ENCODE measurements at places on chromosomes 5 and 9.
A peak's percentile ranks its signal among the peaks of the same experiment; 100 is the strongest.

DNA sequence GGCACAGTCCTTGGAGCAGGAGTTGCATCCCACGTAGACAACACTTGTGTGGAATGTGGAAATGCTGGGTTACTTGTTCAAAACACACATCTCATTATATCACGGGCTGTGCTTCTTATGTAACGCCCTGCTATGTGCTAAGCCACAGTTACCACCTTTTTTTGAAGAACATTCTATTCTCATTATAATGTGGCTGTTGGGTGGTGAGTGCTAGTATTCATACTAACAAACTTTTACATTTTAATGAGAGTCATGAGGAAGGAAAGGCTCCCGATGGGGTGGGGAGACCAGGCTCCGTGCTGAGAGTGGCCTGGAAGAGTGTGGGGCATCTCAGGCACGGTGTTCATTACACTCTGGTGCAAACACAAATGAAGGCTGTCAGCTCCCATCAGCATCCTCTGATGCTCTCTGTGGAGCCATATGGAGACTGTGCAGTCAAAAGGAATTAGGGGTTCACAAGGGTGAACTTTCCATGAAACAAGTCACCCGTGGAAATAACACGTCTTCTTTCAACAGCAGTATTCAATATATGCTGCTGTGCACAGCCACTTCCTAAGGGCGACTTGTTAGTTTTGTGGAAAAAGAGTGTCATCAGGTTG is 153.1 kb upstream of the RAPGEF1 start:
- no peak for DNase-seq

- no peak for DNase-seq
These were observed 28.2 kb upstream of the NCS1 start for GRCh38 chr9:130143958-130144366.

GRCh38 chr5:82151662-82152061 is 126.5 kb downstream of the RPS23 start:
- DNase-seq: no peak

GRCh38 chr9:36163786-36164170 is 5.4 kb upstream of the CCIN start:
- DNase-seq: no peak

DNA sequence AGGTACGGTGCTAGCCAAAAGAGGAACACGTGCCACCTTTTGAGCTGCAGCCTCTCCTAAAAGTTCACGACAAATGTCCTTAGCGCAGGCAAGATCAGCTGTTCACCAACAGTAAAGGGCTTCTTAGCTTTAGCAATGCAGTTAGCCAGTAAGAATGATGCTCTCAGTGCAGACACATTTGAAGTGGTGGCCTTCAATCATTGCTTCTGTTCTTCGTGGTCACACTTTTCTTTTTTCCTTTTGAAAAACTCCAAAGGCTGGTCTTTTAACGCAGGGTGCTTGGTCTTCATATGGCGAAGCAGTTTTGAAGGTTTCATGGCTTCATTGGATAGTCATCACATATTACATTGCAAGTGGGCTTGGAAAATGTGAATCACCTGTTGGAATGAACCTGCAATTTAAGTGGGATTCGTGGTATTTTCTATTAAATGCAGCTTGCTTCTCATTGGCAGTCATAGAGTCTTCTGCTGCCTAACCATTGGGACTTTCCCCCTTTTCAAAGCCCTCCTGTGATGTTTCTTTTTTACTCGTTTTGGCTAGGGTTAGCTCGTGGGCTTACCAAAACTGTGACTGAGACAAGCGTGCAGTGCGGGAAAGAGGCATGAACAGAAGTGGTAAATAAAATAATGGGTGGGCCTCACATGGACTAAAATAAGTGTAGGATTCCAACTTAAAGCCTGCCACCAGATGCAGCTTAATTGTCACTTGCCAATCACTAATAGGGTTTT is 100.9 kb downstream of the MRPL36 start:
- DNase-seq: no peak

DNA sequence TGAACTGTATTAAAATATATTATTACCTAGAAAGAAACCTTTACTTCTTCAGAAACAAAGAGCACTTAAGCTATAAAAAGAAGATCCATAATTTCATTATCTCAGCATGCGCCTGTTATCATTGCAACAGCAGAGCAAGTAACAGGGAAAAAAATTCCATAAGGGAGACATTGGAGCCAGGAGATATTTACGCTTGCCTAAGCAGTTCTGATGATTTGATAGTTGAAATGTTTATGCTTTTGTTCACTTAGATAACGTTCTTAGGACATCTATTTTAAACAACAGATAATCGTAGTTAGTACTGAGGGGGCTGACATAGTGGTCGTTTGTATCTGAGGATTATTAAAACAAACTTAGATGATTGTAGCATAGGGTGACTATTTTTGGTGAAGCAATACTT is 252.5 kb downstream of the NNT start:
- no peak for DNase-seq

GRCh38 chr9:105911104-105911911 is 217.0 kb downstream of the TMEM38B start:
- no peak for DNase-seq

DNA sequence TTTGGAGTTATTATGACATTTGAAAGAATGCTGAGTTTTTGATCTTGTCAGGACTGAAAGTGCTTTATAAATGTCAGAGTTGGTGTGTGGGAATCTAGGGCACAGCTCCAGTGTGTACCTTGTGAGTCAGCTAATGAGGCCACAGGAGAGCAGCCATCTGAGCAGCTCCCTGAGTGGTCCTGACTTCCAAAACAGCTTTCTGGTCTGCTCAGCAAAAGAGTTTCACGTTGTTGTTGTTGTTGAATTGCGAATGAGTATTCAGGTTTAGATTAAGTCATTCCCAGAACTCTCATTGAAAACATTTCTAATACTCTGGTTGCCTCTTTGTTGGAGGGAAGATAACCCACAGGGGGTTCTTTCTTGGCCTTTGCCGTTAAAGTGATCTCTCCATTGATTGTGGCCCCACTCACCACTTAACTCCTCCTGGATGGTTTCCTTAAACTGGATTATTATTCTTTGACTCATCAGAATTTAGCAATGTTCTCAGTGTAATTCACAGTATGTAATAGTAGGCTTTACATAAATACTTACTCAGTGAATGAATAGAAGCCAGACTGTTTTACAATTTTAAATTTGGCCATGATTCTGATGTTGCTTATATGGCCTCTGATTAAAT is 125.1 kb upstream of the SGCD start:
- peak; percentile 6 for DNase-seq

- no peak for DNase-seq
These were observed 4.3 kb upstream of the LNPEP start for GRCh38 chr5:96931605-96932004.

GRCh38 chr5:81209869-81210493 is 23.1 kb upstream of the CKMT2 start:
- DNase-seq: no peak

- no peak for DNase-seq
These were observed 388.4 kb upstream of the PTGER4 start for GRCh38 chr5:40291338-40291737.

DNA sequence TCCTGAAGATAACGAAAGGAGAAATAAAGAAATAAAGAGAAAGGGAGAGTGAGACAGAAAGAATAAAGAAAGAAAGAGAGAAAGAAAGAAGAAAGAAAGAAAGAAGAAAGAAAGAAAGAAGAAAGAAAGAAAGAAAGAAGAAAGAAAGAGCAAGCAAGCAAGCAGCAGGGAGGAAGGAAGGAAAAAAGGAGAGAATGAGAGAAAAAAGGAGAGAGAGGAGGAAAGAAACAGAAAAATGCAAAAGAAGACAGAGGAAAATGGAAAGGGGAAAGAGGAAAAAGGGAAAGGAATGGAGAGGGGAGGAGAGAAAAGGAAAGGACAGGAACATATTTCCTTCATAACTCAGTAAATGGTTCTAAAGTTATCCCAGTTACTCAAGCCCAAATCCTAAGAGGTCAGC is 978.8 kb upstream of the CDH9 start:
- DNase-seq: no peak

- DNase-seq: no peak
These were observed 127.2 kb downstream of the ARHGAP26 start for GRCh38 chr5:142897328-142897727.

DNA sequence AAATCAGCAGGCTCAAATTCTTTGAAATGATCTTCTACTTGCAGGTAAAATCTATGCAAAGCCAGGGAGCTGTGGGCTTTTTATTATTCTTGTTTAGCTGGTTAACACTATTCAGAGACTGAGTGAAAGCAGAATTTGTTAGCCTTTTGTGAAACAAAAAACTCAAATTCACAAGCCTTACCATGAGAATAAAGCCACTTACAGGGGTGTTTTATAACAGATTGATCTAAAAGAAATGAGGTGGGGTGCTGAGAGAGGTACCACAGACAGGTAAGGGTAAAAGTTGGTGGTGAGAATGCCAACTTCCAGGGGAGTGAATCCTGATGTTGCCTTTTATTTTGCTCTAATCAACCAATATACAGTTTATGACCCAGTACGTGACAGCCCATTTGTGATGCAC is 1585.6 kb downstream of the EFNA5 start:
- no peak for DNase-seq

DNA sequence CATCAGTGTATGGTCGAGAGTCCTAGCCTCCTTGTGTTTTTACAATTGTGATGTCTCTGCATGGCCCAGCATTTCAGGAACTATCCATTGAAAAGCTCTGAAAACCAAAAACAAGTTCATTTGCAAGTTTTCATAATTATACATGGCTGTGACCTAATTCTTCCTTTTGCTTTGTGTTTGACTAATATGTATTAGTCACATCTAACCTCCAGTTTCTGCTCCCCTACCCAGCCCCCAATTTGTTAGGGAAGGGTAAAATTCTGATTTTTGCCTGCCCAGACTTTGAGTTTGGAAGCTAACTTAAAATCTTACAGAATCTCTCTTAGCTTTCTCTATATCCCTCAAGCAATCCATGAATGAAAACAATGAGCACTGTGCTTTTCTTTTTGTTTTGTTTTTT is 128.2 kb upstream of the SEMA6A start:
- no peak for DNase-seq

DNA sequence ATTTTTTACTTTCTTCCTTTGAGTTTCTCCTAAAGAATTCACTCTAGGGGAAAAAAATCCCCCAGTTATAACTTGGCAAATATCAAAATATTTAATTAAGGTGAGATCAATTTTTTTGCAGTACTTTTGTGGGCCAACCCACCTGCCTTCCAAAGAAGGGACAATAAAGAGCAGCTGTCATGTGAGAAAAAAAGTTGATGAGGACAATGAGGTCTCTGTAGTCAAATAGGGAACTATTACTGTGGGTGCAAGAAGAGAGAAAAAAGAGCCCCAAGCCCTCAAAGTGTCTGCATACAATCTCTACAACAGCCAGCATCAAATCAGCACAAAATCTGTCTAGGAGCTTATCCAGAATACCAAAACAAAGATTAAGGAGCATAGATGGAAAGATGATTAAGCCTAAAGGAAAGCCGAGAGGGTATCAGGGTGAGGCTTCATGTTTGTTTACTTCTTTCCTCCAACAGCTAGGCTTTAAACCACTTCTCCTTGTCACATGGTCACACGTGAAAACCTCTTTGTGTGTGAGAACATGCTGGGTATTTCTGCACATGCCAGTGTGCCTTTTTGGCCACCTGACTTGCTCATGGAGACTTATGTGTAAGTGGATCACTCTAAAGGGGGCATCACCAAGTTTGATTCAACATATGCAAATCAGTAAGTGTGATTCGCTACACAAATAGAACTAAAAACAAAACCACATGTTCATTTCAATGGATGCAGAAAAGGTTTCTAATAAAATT is 19.2 kb upstream of the FYB1 start:
- no peak for DNase-seq

Data from G401 (cell line).